ENCODE measurements at places on chromosomes 12 and 14. TPM values are rescaled to one million over a fixed set of nuclear protein-coding genes. Genes with fewer than 3 reads are reported as not detected.

The MAP1LC3B2 gene
- 7.9 TPM for polyA plus RNA-seq

The KCNC2 gene
- 0.34 TPM for polyA plus RNA-seq

The SLC6A12 gene
- 19.2 TPM for polyA plus RNA-seq

The HPD gene
- 3.5 TPM for polyA plus RNA-seq

The GALNT6 gene
- 6.6 TPM for polyA plus RNA-seq

The OAS2 gene
- polyA plus RNA-seq, result 5.5 TPM

The C12orf50 gene
- polyA plus RNA-seq, result 0.58 TPM

The DIP2B gene
- polyA plus RNA-seq, result 22.9 TPM

The HSPB8 gene
- 7.9 TPM for polyA plus RNA-seq

The KRT79 gene
- not detected for polyA plus RNA-seq

The FAM181A gene
- not detected for polyA plus RNA-seq

The PAX9 gene
- 0.36 TPM for polyA plus RNA-seq

The NELL2 gene
- polyA plus RNA-seq, result 12.4 TPM

The FAM90A1 gene
- 1.9 TPM for polyA plus RNA-seq

The MTHFD1 gene
- 100 TPM for polyA plus RNA-seq

The CFAP54 gene
- 2.6 TPM for polyA plus RNA-seq

The GPX2 gene
- 2.6 TPM for polyA plus RNA-seq

The MFAP5 gene
- polyA plus RNA-seq, result 3.5 TPM

- DNase-seq, result no peak
Observed at GRCh38 chr12:92439420-92439805, 263.4 kb upstream of the PLEKHG7 start.

DNA sequence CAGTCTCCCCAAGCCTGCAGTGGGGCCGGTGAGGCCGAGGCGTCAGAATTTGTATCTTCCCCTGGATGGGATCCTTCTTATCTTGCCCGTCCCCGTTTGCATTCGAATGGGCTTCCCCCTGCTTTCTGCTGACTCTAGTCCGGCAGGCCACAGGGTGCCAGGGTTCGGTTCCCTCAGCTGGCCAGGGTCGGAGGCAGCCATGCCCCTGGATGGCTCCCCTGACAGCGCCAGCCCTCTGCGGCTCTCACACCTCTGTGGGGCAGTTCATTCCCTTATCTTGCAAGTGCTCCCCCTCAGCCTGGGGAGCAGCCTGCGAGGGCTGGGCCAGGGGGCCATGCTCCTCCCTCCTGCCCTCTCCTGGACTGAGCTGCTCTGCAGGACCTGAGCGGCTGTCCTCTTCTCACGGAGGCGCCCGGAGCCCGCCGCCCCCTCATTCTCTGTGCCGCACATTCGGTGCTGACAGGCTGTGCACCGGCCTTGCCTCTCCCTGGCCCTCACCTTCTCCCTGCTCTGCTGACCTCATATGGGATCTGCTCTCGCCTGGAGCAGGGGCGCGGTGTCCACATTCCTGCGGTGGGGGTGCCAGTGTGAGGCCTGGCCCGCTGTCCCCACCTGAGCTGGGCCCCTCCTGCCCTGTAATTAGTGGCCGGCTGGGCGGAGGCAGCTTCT is 32.8 kb downstream of the KIF26A start:
- no peak for DNase-seq

- no peak for DNase-seq
Observed at GRCh38 chr14:92514844-92515514, 1.4 kb downstream of the RIN3 start.

- no peak for DNase-seq
Observed at GRCh38 chr12:52805739-52806138, 8.2 kb downstream of the KRT4 start.

GRCh38 chr14:31876741-31877140 is 200.4 kb upstream of the ARHGAP5 start:
- no peak for DNase-seq

- no peak for DNase-seq
Observed at GRCh38 chr12:63238892-63239291, 87.9 kb upstream of the AVPR1A start.

GRCh38 chr14:52003324-52003723 is 14.0 kb downstream of the RTRAF start:
- no peak for DNase-seq

DNA sequence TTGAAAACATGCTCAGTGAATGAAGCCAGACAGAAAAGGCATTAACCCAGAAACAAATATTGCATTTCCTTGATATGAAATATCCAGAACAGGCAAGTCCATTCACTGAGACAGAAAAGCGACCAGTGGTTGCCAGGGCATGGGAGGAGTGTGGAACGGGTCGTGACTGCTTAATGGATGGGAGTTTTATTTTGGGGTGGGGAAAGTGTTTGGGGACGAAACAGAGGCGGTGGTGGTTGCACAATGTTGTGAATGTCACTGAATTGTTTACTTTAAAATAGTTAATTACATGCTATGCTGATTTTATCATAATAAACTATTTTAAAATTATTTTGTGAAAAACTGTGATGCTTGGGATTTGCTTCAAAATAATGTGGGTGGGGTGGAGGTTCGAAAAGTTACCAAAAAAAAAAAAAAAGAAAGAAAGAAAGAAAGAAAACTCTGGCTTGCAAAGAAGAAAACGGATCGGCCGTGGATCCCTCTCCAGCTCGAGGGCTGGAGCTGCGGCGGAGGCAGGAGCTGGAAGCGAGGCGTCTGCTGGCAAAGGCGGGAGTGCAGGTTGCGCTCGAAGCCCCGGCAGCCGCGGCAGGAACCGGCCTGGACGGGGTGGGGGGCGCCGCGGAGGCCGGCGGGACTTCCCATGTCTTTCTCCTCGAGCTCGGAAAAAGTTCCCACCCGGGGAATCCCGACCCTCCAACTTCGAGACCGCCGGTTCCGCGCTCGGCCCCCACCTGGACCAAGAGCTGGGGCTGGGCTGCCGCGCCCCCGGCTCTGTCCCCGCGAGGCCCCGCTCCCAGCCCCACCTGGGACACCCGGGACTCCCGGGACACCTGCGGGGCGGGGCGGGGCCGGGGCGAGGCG is 524 bp upstream of the P2RX2 start:
- DNase-seq, result no peak

DNA sequence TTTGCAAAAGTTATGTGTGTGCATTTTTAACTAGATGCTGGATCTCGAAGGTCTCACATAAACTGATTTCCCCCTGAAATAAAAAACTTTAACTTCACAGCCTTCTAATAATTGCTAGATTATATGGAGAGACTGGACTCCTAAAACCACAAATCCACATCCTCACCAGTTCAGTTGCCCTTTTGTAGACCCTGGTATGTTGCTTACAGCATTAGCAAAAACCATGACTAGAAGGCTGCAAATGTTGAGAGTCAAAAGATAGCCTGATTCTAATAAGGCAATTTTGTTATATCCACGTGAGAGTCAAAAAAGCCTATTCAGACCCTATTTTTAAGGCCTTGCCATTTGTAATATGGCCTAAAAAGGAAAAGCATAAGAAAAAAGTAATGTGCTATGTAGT is 37.4 kb downstream of the RASSF8 start:
- no peak for DNase-seq

GRCh38 chr12:90802727-90803126 is 152.2 kb downstream of the CCER1 start:
- no peak for DNase-seq

- DNase-seq, result no peak
Observed at GRCh38 chr12:89593233-89593632, 67.4 kb upstream of the POC1B start.

- DNase-seq, result no peak
Observed at GRCh38 chr14:100058777-100059437, 6.3 kb upstream of the EVL start.

GRCh38 chr12:2862876-2863275 is 6.0 kb upstream of the TEX52 start:
- no peak for DNase-seq

DNA sequence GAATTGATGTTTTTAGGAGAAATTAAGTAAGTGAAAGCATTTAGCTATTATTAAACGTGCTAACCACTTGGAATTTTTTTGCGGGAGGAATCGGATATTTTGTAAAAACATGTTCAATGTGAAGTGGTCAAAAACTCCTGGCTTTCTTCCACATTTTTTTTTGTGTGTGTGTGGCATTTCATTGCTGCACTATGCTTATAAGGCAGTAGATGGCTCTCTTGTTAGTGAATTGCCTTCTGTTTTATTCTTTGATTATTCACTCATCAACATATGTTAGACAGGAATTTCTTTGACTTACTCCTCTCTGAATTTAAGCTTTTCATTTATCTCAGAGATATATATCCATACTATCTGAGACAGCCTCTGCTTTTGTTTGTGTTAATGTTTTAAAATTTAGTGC is 71.3 kb downstream of the DERA start:
- no peak for DNase-seq

GRCh38 chr12:69821456-69822159 is 3.4 kb upstream of the MYRFL start:
- DNase-seq, result no peak

DNA sequence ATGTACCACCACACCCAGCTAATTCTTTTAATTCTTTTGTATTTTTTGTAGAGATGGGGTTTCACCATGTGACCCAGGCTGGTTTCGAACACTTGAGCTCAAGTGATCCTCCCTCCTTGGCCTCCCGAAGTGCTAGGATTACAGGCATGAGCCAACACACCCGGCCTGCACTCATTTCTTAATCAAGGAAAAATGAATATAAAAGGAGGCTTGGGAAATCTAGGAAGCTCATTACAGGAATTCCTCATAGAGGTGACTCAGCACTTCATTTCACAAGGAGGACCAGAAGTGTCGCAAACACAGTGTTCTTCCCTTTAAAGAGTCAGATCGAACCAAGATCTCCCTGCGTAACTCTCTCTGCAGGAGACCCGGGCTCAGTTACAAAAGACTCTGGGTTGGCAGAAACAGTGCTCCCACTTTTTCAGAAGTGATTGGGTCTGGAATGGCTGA is 30.3 kb downstream of the NFKBIA start:
- DNase-seq, result no peak

- no peak for DNase-seq
Observed at GRCh38 chr12:59075968-59076490, 155.7 kb upstream of the LRIG3 start.

DNA sequence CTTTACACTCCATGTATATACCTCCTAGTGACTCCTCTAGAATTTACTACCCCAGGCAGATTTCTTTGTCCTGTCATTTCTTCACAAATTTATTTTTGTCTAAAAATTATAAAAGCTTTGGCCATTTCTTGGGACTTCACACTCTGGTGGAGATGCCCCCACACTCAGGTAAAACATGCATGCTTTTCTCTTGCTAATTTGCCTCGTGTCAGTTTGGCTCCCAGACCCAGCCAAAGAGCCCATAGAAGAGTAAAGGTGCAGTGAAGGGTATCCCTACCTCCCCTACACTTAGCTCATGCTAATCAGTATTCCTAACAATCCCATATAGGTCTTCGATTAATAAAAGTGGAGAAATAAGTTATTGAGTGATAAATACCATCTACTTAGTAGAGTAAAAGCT is 256.5 kb upstream of the KRR1 start:
- no peak for DNase-seq

DNA sequence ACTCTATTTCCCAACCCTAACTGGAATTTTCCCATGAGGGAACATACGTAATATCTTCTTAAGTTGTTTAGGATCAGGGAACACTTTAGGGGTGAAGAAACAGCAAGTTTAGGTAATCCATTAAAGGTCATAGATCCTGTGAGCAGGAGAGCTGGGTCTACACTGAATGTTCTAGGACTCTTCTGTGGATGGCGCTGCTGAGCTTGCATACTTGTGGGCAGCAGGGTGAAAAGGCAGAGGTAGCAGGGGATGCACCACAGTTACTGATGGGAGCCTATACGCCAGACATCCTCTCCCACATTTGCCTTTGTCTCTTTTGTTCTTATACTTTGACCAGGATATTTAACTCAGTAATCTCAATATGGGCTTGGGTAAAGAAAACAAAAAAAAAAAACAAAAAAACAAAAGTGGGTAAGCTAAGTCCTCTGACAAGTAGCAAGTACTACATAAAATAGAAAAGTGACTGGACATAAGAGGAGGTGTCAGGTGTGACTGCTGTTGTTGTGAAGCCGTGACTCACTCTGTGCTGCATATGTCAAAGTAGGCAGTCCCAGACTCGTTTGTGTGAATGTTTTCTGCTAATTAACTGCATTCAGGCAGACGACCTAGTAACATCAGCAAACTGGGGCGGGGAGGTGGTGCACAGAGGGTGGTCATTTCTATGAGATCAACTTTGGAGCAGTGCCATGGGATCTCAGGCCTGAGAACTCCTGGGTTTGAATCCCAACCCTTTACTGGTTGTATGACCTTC is 31.6 kb downstream of the NEUROD4 start:
- no peak for DNase-seq

- no peak for DNase-seq
Observed at GRCh38 chr14:65620195-65620594, 207.7 kb downstream of the FUT8 start.

GRCh38 chr12:52656616-52657015 is 4.6 kb upstream of the KRT2 start:
- DNase-seq, result no peak

- DNase-seq, result no peak
Observed at GRCh38 chr12:68431786-68432185, 99.6 kb upstream of the MDM1 start.

GRCh38 chr12:129064209-129064855 is 211.1 kb downstream of the GLT1D1 start:
- no peak for DNase-seq

- DNase-seq, result no peak
Observed at GRCh38 chr12:6768990-6769389, 2.8 kb downstream of the PTMS start.

- DNase-seq, result no peak
Observed at GRCh38 chr12:95966287-95966870, 23.2 kb downstream of the AMDHD1 start.

Data from left renal cortex interstitium (tissue), 4 donors.